ENCODE measurements at places on chromosomes 7 and 10.

GRCh38 chr10:116470768-116471415 is 43.2 kb downstream of the PNLIPRP3 start:
- no peak for DNase-seq

- no peak for DNase-seq
Measured at GRCh38 chr7:5404421-5404826, 19.2 kb downstream of the TNRC18 start.

DNA sequence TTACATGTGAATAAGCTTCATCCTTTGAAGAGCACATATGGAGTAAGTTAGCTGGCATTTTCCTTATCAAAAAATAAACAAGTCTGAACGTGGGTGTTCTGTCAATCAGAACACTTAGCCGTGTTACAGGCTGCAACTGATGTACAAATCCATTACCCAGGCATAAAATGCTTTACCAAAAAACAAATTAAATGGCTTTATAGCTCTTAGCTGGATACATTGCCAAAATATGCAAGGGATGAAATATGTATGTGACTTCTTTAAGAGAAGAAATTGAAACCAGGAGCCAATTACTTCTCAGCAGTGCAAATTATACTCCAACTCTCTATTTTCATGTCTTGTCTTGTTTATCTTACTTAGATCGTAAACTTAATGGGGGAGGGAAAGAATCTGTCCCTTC is 214.8 kb downstream of the DGKB start:
- DNase-seq, result no peak

GRCh38 chr7:105130048-105130447 is 116.0 kb downstream of the KMT2E start:
- no peak for DNase-seq

DNA sequence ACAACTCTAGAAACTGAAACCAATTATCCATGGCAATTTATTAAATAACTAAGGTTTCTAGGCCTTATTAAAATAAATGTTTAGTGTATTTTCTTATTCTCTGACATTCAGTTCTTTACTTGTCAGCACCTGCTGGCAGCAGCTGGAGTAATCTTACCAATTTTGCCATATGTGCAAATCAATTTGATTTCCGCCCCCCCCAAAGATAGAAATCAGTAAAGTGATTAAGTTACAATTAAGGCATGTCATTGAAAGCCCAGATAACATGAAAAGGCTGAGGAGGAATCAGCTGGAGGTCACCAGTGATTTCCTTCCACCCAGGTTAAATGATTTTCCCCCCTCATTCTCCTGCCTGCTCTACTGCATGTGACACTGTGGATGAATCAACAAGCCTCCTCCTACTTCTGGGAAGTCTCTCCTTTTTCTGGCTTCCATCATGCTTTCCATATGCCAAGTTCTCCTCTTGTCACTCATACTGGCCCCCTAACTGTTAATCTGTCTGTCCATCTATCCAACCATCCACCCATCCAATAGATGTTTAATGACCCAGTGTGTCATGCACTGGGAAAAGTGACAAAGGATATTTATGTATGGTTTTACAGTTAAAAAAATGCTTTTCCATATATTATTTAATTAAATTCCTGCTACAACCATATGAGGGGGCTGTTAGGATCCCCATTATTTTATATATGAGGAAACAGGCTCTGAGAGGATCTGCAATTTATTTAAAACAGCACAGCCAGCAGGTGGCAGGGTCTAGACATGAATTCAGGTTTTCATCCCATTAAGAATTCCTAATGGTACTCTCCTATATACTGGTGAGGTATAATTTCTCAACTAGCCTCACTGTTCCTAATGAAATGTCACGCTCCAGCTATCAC is 116.5 kb downstream of the ATXN7L1 start:
- DNase-seq, result no peak

- no peak for DNase-seq
Measured at GRCh38 chr10:98673171-98673782, 226.5 kb upstream of the HPS1 start.

GRCh38 chr10:1323951-1324350 is 267.8 kb downstream of the WDR37 start:
- DNase-seq, result no peak

All from CD8-positive, alpha-beta T cell (primary cell).